ENCODE measurements at places on chromosomes 16 and 17.

DNA sequence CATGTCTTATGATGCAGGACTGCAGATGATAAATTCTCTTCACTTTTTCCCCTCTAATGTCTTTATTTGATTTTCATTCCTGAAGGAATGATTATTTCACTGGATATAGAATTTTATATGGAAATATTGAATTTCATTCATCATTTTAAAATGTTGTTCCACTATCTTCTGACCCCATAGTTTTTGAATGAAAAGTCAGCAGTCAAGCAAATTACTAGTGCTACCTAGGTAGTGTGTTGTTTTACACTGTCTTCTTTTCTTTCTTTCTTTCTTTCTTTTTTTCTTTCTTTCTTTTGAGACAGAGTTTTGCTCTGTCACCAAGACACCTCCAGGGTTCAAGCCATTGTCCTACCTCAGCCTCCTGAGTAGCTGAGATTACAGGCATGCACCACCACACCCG is 76.9 kb downstream of the WSB1 start:
- DNase-seq, result no peak

GRCh38 chr17:62101515-62101914 is 36.4 kb upstream of the MED13 start:
- DNase-seq, result no peak

DNA sequence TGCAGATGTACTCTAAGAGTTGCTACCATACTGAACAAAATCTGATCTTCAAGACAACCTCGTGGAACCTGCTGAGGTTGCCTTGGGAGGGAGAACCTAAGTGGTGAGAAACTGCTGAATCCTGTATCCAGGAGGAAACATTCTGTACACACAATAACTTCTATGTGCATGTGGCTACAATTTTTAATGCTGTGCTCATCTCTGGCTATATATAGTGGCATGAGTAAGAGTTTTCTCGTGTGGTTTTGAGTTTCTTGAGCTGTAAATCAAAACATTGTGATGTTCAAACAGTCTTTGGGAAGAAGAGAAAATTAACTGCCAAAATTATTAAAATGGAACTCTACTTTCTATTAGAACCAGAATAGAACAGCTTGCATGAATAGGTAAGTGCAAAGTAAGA is 206.8 kb downstream of the CA10 start:
- DNase-seq, result no peak

DNA sequence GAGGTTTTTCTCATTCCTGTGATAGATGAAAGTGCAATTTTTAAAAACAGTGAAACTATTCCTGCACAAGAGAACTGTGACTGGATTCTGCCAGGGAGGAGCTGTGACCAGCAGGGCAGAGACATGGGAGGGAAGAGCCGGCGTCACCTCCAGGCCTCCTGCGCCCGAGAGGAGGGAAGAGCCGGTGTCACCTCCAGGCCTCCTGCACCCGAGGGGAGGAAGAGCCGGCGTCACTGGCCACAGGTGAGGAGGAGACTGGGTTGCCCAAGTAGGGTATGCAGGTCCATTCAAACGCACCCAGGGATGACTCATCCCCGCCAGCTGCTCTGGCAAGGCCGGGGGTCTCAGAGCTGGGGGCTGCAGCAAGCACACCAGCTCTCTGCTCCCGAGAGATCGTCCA is 56.7 kb downstream of the METRNL start:
- DNase-seq, result no peak

DNA sequence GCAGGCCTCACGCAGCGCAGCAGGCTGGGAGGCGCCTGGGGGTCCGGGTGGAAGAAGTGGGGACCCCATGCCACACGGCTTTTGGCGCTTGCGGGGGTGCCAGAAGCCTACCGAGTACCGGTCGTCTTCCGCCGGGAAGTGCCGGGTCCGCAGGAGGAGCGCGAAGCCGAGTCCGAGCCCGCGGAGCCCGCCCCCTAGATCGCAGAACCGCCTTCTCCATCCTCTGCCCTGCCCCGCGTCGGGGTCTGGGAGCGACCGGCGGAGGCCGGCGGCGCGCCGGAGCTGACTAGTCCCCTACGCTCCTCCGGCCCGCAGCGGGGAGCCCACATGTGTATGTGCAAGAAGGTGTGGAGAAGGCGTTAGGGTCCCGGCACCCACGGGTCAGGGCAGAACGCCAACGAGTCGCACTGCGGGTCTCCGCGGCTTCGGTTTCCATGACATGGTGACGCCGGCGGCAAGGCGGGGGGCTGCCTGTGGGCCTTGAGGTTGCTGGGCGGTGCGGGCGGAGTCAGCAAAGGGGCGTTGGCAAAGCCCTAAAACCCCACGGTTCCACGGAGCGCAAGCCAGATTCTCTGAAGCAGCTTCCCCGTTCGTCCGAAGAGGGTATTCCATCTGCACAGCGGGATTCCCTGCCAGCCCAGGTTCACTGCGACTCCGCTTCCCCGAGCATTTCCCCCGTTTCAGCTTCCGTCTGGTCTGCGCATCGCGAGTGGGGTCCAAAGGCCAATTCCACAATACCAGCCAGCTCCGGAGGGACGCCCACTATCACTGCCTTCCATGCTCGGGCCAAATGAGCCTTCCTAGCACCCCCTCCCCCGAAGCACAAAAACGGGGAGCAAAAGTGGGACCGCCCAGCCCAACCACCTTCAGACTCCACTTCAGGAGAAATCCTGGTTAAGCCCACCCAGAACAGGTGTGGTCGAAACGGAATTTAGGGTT is 2.3 kb upstream of the LHX1 start:
- DNase-seq, result no peak

DNA sequence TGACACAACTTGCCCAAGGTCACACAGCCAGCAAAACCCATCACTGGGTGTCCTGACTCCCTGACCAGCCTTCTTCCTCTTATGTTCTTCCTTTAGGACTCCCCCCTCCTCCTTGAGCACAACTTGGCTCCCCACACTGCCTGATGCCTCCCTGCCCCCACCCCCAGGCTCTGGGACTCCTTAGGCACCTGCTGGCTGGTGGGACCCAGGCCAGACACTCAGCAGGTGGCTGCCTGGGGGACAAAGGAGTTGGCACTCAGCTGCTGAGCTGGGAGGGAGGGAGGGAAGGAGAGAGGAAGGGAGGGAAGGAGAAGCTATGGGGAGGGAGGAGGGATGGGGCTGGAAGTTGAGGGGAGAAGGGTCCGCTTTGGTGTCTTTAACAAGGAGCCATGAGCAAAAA is 8.0 kb downstream of the SEZ6 start:
- no peak for DNase-seq

- no peak for DNase-seq
Observed at GRCh38 chr16:65373097-65373496, 251.2 kb upstream of the CDH11 start.
